Activated CD8-positive, alpha-beta memory T cell treated with anti-CD3 and anti-CD28 coated beads for 1 hour (primary cell): ENCODE measurements at places on chromosomes 11 and 22.

GRCh38 chr11:39571081-39571480 is 1888.4 kb downstream of the LRRC4C start:
- no peak for DNase-seq

GRCh38 chr11:70464509-70465361 is 66.4 kb downstream of the CTTN start:
- no peak for DNase-seq

GRCh38 chr11:19276859-19277808 is 36.4 kb upstream of the E2F8 start:
- DNase-seq, result no peak

GRCh38 chr11:15955595-15955994 is 400.8 kb downstream of the SOX6 start:
- no peak for DNase-seq
